ENCODE measurements at places on chromosomes 1 and 21. TPM values are rescaled to one million over a fixed set of nuclear protein-coding genes. Genes with fewer than 3 reads are reported as not detected.
A peak's percentile ranks its signal among the peaks of the same experiment; 100 is the strongest.

DNA sequence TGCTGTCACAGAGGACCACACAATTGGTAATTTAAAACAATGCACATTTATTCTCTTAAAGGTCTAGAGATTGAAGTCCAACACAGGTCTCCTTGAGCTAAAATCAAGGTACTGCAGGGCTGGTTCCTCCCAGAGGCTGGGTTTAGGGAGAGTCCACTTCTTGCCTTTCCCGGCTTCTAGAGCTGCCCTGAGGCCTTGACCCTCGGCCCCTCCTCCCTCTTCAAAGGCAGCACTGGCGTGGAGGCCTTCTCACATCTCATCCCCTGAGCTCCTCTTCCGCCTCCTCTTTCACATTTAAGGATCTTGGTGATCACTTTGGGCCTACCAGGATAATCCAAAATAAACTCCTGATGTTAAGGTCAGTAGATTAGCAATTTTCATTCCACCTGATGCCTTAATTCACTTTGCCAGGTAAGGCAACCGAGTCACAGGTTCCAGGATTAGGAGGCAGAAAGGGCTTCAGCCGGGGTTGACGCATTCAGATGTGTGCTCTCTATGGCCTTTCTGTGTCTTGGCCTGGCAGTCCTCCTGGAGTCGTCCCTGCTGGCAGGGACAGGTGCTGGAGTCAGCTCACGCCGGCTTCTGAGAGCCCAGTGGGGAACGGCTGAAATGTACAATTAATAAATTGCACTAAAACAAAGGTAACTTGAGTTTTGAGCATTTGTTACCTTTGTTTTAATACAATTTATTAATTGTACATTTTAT is 61.2 kb upstream of the ABCG1 start:
- H3K4me1 ChIP-seq, result no peaks in the 10 kb centered on the region
- no peaks in the 10 kb centered on the region for H3K36me3 ChIP-seq
- H3K4me3 ChIP-seq, result no peak overlapping the region
- no peak for DNase-seq
- H3K27ac ChIP-seq, result no peak overlapping the region

DNA sequence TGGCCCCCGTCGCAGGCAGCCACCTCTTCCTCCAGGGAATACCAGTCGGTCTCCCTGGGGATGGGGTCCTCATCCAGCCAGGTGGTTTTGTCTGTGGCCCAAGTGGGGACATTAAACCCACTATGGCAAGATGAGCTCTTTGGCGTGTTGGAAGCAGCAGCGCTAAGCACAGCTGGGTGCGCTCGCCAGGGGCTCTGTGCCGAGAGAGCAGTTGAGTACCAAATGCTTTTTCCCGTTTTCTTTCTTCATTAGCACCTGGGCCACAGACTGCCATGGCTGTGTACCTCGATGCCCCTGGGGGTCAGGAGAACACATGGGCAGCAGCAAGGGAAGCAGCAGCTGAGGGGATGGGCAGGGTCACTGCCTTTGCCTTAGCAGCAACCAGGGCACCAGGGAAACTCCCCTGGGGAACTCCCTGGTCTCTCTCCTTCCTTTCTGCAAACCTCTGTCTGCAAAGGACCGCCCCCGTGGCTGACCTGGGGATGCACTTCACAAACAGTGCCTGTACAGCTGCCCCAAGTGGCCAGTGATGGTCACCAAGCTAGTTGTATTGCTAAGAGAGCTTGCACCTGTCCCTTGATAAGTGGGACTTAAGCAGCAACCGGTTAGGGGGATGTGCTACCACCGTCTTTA is 31.1 kb downstream of the EDARADD start:
- H3K4me1 ChIP-seq, result no peaks in the 10 kb centered on the region
- H3K36me3 ChIP-seq, result no peaks in the 10 kb centered on the region
- H3K27ac ChIP-seq, result no peak overlapping the region
- no peaks in the 10 kb centered on the region for H3K27me3 ChIP-seq
- DNase-seq, result peak; percentile 41

- H3K4me1 ChIP-seq, result no peaks in the 10 kb centered on the region
- H3K4me3 ChIP-seq, result no peak overlapping the region
Observed at GRCh38 chr1:29785137-29785527, 548.8 kb downstream of the PTPRU start.

- DNase-seq, result no peak
- no peaks in the 10 kb centered on the region for H3K27me3 ChIP-seq
- no peak overlapping the region for H3K27ac ChIP-seq
- H3K36me3 ChIP-seq, result no peaks in the 10 kb centered on the region
- H3K4me1 ChIP-seq, result no peaks in the 10 kb centered on the region
- H3K4me3 ChIP-seq, result no peak overlapping the region
Observed at GRCh38 chr1:101410048-101410878, 173.4 kb downstream of the S1PR1 start.

GRCh38 chr1:235628316-235629005 is 21.1 kb downstream of the GNG4 start:
- no peak overlapping the region for H3K27ac ChIP-seq
- no peak for DNase-seq
- H3K4me3 ChIP-seq, result no peak overlapping the region
- no peaks in the 10 kb centered on the region for H3K36me3 ChIP-seq
- no peaks in the 10 kb centered on the region for H3K27me3 ChIP-seq

- H3K36me3 ChIP-seq, result no peaks in the 10 kb centered on the region
- DNase-seq, result no peak
- no peak overlapping the region for H3K4me3 ChIP-seq
- H3K27me3 ChIP-seq, result no peaks in the 10 kb centered on the region
Observed at GRCh38 chr1:5189384-5189783, 535.0 kb downstream of the AJAP1 start.

DNA sequence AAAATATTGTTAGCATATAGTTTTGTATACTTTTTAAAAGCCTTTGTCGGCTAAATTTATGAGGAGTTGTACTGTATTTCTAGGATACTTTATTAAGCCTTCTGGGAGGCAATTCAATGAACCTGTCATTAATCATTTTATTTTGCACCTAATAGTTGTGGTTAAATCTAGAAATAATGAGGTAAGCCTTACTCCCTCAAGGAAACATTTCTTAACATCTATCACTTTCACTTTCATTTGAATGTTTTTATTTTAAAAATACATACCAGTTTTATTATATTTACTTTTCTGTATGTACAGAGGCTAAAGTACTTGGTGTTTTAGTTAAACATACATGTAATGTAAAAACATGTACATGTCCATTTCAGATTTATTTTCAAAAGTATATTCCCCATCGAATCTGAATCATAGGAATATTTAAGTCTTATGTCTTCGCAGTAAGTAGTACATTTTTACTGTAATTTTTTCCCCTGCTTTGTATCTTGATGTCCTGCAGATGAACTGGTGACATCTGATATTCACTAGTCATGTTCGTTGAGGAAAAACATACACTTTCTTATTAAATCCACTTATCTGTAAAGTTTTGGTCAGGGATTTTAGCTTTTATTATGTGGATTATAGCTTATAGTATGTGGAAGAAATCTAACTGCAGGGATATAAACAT is 82.8 kb downstream of the DISP1 start:
- H3K27ac ChIP-seq, result no peak overlapping the region
- no peaks in the 10 kb centered on the region for H3K27me3 ChIP-seq
- DNase-seq, result no peak
- H3K4me3 ChIP-seq, result no peak overlapping the region
- H3K4me1 ChIP-seq, result no peaks in the 10 kb centered on the region

GRCh38 chr1:97767381-97767780 is 153.5 kb downstream of the DPYD start:
- H3K27ac ChIP-seq, result no peak overlapping the region
- H3K4me1 ChIP-seq, result no peaks in the 10 kb centered on the region
- no peak overlapping the region for H3K4me3 ChIP-seq
- H3K36me3 ChIP-seq, result no peaks in the 10 kb centered on the region
- no peak for DNase-seq
- no peaks in the 10 kb centered on the region for H3K27me3 ChIP-seq

The EDARADD gene
- total RNA-seq, result 14.4 TPM

The TFF3 gene
- total RNA-seq, result 65.8 TPM

The PLEKHG5 gene
- 12.2 TPM for total RNA-seq

Data from Caco-2 (cell line).